ENCODE measurements at places on chromosomes 6 and 20. TPM values are rescaled to one million over a fixed set of nuclear protein-coding genes. Genes with fewer than 3 reads are reported as not detected.

- no peak for DNase-seq
Measured at GRCh38 chr6:170293341-170294231, 2.7 kb upstream of the DLL1 start.

DNA sequence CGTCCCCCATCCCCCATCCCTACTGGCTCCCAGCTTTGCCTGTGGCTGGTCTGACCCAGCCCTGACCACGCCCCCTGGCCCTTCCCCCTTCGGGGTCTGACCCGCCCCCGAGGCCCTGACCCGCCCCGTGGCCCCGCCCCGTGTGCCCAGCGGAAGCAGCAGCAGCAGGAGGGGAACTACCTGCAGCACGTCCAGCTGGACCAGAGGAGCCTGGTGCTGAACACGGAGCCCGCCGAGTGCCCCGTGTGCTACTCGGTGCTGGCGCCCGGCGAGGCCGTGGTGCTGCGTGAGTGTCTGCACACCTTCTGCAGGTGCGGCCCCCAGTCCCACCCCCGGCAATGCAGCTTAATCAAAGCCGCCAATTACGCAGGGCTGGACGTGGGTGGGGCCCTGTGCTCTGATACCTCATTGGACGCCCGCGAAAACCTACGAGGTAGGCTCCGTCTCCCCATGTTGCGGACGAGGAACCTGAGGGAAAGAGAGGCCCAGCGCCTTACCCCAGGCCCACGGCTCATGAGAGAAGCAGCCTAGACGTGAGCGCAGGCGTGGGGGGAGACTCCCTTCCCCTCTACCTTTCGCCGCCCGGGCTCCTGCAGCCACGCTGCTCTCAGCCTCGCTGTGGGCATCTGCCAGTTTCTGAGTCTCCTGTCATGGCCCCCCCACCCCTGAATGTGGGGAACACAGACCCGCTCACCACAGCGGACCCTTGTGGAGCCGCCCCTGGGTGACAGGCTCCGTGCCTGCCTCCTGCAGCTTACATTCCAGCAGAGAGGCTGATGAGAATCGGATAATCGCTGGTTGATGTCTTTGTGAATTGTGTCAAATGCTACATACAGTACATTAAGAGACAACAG is 12.8 kb downstream of the RBCK1 start:
- no peak for DNase-seq

AGER gene
- total RNA-seq, result 0.26 TPM

LRRC1 gene
- total RNA-seq, result 17.5 TPM

DNA sequence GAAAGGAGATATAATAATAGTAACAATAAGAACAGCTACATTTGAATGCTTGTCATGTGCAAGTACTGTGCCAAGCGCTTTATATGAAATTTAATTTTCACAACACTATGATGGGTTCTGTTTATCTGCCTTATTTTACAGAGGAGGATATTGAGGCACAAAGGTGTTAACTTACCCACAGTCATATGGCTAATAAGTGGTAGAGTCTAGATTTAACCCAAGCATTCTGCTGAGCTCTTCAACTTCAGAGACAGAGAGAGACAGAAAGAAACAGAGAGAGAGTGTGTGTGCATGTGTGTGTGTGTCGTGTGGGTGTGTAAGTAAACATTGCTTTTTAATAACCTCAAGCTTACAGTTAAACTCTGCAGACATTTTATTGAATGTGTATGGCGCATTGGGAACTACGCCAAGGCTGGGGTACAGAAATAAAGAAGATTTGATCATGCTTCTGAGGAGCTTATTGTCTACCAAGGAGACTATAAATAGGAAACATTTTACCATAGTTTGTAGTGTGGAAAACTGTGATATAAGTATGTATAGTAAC is 12.9 kb downstream of the TBPL1 start:
- no peak for DNase-seq

GRCh38 chr6:147297124-147297523 is 92.9 kb downstream of the STXBP5 start:
- DNase-seq, result no peak

DNA sequence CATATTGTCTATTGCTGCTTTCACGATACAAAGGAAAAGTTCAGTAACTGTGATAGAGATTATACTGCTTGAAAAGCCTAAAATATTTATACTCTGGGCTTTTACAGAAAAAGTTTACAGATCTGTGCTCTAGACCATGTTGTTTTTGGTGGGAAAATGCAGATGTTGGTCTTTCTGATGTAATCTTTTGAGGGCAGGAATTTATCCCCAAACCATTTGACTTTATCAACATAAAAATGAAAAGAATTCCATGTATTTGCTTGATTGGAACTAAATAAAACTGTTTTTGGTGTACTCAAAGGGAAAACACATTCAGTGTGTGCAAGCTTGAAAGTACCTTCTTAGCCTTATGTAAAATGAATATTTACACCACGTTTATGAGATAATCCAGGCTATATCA is 603.5 kb downstream of the KHDRBS2 start:
- DNase-seq, result no peak

- DNase-seq, result no peak
Measured at GRCh38 chr6:38976801-38977500, 71.6 kb upstream of the GLP1R start.

CST4 gene
- not detected for total RNA-seq

- no peak for DNase-seq
Measured at GRCh38 chr6:32113386-32114352, 4.5 kb upstream of the TNXB start.

ZFAND3 gene
- 23.5 TPM for total RNA-seq

DNA sequence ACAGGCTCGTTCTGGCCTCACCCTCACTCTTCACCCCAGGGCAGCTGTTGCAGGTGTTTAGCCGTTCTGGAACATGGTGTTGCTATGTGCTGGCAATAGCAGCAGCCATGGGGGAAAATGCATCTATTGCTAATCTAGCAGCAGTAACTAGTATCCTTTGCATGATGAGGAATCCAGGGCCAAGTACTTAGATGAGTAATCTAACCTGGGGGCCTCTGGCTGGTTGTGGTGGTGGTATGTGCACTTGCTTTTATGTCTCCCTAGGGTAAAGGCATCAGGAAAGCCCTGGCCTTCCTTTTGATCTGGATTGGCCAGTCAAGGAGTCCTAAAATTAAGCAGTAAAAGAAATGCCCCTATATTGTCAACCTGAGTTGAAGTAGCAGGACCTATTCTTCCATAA is 594.5 kb upstream of the MAP3K7 start:
- DNase-seq, result no peak

SLC29A1 gene
- 72.0 TPM for total RNA-seq

DNA sequence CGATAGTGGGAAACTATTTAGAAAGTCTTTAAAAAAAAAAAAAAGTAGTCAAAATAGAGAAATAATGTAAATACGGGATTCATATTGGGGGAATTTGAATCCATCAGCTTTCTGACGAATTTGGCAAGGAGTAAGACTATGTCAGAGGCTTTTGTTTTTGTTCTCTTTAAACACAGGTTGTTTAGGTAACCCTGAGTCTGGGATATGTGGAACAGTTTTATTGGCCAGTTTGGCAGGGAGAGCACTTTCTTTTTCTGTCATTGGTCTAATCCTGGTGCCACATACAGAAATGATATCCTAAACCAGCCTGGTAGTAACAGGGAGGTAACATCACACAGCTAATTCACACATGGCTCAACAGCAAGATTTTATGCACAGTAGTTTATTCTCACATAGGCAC is 27.7 kb downstream of the HAO1 start:
- peak; percentile 55 for DNase-seq

BTNL2 gene
- not detected for total RNA-seq

PABPC1L gene
- 3.3 TPM for total RNA-seq

MEP1A gene
- not detected for total RNA-seq

L3MBTL1 gene
- total RNA-seq, result 2.8 TPM

- no peak for DNase-seq
Measured at GRCh38 chr6:6699741-6700367, 111.3 kb downstream of the LY86 start.

DNA sequence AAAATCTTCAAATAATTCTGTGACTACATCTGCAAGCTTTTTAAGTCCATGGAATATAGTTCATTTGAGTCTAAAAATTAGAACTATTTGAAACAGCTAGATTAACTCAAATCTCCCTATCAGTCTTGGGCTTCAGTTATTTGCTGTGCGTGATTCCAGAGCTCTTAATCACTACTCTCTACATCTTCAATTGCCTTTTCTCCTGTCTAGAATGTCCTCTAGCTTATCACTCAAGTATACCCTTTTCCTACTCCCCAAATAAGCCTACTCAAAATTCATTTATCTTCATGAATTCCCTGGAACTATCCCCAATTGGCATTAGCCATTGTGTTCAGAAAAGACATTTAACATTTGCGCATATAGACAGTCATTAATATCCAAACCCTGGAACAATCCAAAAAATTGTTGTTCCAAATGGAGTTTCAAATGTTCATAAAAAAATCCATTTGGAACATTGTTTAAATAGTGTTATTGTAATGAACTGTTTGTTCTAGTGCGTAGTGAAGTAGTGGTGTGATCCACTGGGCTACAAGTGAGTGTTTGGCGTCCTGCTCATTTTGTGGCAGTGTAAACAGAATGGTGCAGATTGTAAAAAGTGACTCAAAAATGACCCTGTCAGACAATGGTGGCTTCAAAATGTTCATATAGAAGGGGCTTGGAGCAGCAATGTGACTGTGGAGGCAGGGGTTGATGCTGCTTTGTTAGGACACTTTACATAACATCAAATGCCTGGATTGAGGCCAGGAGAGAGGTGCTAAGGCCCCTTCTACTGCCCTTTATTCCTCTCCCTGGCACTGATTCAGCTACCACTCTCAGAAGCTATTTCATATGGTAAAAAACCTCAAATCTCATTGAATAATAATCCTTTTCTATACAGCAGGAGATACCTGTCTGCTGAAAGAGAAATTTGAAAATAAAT is 122.3 kb downstream of the KIF6 start:
- no peak for DNase-seq

- DNase-seq, result no peak
Measured at GRCh38 chr6:20366082-20366830, 35.4 kb upstream of the E2F3 start.

CHRNA4 gene
- not detected for total RNA-seq

GPR6 gene
- total RNA-seq, result not detected

- DNase-seq, result no peak
Measured at GRCh38 chr20:50358971-50359370, 151.2 kb upstream of the PTPN1 start.

GRCh38 chr6:112773187-112773586 is 426.1 kb downstream of the RFPL4B start:
- DNase-seq, result no peak

PRDM13 gene
- total RNA-seq, result not detected

- no peak for DNase-seq
Measured at GRCh38 chr20:47377122-47377722, 20.7 kb upstream of the ZMYND8 start.

KIF3B gene
- total RNA-seq, result 34.3 TPM

GRCh38 chr6:153442096-153442495 is 311.0 kb upstream of the RGS17 start:
- DNase-seq, result no peak

DNA sequence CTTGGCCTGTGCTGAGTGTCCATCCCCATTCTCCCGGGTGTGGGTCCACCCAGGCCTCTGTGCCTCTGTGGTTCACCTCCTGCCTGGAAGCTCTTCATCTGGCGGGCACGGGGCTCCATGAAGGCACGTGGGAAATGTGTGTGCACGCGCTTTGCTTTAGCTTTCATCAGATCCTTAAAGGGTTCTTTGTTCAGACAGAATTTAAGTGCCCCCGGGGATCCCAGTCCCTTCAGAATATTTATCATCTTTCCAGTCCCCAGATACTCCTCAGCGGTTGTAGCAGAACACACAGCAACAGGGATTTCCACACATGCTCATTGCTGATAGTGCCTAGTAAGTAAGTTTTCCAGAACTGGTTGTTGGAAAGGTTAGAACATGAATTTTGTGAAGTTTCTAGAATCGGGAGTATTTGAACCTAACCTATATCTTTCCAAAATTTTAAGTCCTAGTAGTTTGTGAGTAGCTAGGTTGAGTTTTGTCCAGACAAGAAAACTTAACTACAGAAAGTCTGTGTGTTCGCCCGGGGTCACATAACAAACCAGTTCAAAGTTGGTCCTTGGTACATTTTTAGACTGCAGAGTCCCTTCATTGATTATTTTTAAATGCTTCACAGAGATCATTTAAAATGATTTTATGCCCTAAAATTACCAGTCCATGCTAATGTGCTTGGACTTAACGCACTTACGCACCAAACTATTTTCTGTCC is 67.7 kb downstream of the RPP40 start:
- DNase-seq, result no peak

MLN gene
- total RNA-seq, result not detected

- no peak for DNase-seq
Measured at GRCh38 chr20:11159728-11160127, 485.9 kb upstream of the JAG1 start.

- no peak for DNase-seq
Measured at GRCh38 chr20:12638633-12639312, 370.0 kb upstream of the SPTLC3 start.

DNA sequence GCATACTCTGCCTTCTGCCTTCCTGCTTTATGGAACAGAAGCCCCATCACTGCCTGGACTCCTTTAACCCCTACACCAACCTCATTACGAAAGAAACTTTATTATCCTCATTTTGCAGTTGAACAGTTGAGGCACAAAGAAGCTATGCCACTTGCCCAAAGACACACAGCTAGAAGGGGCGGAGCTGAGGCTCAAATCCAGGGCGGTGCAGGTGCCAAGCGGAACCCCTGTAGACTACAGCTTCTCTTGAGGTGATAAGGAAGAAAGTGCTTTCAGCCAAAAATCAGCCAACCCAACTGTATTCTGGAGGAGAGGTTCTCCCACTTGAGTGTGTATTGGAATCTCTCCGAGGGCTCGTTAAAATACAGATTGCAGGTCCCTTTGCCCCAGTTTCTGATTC is 90.5 kb downstream of the PRND start:
- no peak for DNase-seq

DNA sequence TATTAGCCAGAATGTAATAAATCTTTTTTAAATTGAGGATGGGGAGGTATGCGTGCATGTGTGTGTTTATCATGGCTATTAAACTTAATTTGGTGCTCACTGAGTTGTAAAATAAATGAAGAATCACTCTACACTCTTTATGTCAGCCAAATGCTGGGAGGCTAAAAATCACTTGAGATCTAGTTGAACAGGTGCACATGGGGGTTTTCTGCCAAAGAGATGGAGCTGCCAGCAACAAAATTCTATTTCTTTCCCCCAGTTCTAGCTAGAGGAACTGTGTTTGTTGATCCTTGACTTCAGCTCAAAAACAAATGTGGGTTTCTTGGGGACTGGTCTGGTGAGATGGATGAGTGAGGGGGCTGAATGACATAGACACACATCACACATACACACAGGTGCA is 183.3 kb upstream of the BTBD3 start:
- no peak for DNase-seq

DNA sequence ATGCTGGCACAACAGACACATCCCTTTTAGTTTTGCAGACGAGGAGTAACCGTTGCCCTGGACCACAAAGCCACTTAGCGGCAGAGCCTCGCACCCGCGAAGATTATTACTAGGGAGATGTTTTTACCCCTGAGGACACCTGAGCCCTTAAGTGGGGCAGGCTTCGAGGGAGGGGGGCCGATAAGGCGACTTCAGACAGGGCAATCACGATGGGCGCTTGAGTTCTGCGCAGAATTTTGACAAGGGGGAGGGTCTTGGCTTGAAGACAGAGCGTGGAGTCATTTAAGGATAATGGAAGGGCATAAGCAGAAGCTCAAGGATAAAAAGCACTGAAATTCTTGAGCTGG is 650 bp upstream of the TTK start:
- no peak for DNase-seq
